ENCODE measurements at places on chromosomes 6 and 20. TPM values are rescaled to one million over a fixed set of nuclear protein-coding genes. Genes with fewer than 3 reads are reported as not detected.

Gene TP53TG5
- total RNA-seq, result not detected

Gene C6orf141
- 0.88 TPM for total RNA-seq

Gene ZNF334
- 19.6 TPM for total RNA-seq

Gene ELOVL2
- total RNA-seq, result 0.09 TPM

Gene TRIM38
- 10.2 TPM for total RNA-seq

Gene CAGE1
- total RNA-seq, result not detected

Gene COL21A1
- total RNA-seq, result 9.0 TPM

DNA sequence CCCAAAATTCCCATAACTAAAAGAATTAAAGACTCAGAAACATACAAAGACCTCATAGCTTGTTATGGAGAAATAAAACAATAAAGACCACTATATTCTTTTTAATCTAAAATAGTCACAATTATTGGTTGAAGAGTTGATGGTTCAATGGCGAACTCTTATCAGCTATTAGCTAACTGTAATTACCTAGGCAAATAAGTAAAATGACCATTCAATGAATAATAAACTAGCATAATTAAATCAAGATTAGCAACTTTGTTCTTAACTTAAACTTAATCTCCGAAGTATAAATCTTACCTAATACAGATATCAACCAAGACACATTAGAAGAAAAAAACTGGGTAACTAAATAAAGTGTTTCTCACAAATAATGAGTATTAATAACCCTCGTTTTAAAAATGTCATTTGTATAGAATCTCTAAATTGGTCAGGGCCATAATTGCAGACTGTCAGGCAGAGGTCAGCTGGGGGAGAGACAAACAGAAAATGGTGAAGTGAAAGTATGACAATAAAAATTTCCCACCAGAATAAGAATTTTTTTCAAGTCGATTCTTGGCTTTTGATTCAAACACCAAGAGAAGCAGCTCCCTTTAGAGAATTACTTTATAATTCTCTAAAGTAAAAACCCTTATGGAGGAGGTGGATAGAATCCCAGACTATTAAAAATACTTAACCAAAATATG lies 1.7 kb downstream of the FKBP5 start:
- no peaks in the 10 kb centered on the region for H3K27me3 ChIP-seq
- DNase-seq, result no peak
- H3K27ac ChIP-seq, result peak overlapping the region; percentile 95
- no peaks in the 10 kb centered on the region for H3K36me3 ChIP-seq
- H3K4me1 ChIP-seq, result no peaks in the 10 kb centered on the region
- H3K4me3 ChIP-seq, result peak overlapping the region; percentile 83

DNA sequence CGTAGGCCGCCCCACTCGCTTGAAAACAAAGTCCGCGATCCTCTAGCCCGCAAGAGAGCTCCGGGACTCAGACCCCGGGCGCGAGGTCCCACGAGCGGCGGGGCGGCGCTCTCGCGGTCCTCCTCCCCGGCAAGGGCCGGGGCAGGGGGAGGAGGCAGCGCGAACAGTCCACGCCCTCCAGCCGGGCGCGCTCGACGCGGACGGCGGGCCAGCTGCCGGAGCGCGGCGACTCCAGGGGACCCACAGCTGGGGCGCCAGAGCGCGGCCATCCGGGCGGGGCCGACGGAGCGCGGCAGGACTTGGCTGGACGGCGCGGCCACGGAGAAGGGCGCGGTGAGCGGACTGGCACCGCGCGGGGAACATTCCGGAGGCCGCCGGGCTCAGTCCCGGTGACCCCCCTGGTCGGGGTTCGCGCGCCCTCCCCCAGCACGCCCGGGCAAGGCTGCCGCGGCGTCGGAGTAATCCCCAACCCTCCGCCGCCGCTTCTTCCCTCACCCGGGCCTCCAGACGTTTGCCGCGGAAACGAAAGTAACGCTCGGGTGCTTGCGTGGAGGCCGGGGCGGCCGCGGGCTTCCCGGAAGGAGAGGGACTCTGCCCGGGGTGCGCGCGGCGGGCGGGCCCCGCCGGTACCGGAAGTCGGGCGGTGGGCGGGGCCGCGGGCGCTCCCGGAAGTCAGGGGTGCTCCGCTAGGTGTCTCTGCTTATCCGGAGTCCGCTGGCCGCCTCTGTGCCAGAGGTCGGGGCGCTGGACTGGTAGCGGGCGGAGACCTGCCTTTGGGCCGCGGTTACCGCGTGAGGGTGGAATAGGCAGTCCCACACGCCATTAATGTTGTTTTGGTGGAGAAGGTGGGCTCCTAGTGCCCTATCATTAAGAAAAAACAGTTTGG lies at the start of gene RIPK1:
TSS of gene RIPK1 (plus strand) at position 166 of the 886 bp plus-strand sequence. CDS start 8,330 bp downstream, outside the sequence.
- H3K27me3 ChIP-seq, result no peaks in the 10 kb centered on the region
- H3K27ac ChIP-seq, result peak within 1 kb of the TSS; percentile 100
- DNase-seq, result peak; percentile 93
- H3K4me1 ChIP-seq, result peaks cover 4% of the 10 kb centered on the region
- peak within 1 kb of the TSS; percentile 61 for H3K4me3 ChIP-seq
- no peaks in the 10 kb centered on the region for H3K36me3 ChIP-seq

DNA sequence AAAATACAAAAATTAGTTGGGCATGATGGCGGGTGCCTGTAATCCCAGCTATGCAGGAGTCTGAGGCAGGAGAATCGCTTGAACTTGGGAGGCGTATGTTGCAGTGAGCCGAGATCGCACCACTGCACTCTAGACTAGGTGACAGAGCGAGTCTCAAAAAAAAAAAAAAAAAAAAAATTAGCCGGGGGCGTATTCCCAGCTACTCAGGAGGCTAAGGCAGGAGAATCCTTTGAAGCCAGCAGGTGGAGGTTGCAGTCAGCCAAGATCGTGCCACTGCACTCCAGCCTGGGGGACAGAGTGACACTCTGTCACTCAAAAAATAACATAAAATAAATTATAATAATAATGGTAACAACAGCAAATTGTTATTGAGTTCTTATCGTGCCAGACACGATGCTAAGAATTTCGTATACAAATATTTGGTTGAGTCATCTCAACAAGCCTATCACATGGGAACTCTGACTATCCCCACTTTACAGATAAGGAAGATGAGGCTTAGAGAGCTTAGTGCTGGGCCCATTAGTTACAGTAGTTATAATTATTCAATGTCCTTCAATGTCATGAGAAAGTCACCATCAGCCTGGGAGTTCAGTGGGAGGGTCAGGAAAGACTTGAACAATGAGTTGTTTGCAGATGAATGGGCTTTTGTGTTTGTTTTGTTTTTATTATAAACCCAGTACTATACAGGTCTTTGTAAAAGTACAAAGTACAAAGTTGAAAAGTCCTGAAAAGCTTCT lies 19.4 kb downstream of the C6orf15 start:
- H3K27ac ChIP-seq, result no peak overlapping the region
- H3K27me3 ChIP-seq, result no peaks in the 10 kb centered on the region
- no peak overlapping the region for H3K4me3 ChIP-seq
- no peaks in the 10 kb centered on the region for H3K36me3 ChIP-seq
- DNase-seq, result no peak

DNA sequence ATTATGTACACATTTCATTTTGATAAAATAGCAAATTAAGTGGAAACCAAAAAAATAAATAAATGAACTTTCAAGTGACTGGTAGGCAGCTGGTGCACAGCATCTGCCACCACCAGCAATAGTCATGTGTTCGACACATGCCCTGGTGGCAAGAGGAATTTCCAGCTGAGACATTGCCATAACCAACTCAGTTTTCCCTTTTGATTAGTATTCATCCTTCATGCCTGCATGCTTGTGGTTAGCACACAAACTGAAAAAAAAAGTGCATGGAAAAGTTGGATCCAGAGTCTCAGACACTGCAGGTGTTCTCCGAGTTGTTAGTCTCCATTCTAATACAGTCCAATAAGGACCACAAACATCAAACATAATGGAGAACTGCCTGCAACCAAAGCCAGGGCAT lies 156.0 kb upstream of the SOX4 start:
- H3K36me3 ChIP-seq, result no peaks in the 10 kb centered on the region
- H3K27ac ChIP-seq, result no peak overlapping the region
- H3K27me3 ChIP-seq, result no peaks in the 10 kb centered on the region
- H3K4me1 ChIP-seq, result peaks cover 4% of the 10 kb centered on the region
- DNase-seq, result no peak
- no peak overlapping the region for H3K4me3 ChIP-seq

DNA sequence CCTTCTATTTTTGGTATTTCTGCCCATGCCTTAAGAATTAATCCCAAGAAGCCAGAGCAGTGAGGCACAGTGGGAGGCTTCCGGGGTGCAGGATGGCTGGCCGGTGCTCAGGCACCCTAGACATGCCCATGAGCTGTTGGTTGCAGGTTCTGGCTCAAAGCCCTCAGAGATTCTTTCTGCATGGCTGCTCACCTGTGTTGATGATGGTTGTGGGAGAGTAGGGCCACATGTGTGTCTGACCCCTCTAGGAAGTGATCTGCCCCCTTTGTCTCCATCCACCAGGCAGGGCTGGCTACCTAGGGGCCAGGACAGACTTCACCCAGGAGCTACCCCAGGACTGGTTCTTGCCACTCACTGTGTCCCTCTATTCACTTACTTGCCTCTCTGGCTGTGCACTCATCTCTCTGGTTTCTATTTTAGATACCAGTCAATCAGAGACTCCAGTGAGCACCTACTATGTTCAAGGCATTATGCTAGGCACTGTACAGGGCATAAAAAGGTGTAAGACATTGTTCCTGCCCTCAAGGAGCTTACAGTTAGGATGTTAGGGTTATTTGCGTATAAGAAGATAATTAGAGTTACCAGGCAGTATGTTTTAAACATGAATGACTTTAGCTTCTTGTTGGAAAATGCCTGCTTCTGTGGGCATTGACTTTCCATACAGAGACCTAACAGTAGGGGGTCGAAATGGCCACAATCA lies 16.8 kb downstream of the CD83 start:
- DNase-seq, result no peak
- no peak overlapping the region for H3K27ac ChIP-seq
- no peaks in the 10 kb centered on the region for H3K36me3 ChIP-seq
- no peak overlapping the region for H3K4me3 ChIP-seq
- H3K4me1 ChIP-seq, result no peaks in the 10 kb centered on the region

DNA sequence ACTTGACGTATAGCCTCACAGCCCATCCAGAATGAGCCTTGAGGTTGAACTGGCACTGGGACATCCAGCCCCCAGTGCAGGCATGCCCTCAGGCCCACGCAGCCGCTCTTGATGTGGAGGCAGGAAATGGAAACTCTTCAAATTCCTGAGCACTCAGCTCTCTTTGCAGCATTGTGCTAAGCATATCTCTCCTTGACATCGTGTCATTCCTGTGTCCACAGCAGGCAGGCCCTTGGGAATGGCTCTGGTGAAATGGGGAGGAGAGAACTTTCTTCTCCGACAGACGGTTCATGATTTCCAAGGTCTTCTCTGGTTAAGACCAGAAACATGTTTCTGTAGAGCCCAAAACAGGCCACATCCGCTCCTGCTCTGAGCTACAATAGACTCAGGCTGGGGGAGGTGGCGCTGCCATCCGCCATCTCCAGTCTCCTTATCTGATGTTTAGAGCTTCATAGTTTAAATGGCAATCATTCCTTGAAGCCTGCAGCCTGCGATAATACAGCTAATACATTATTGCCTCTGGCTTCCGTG lies 248.8 kb downstream of the CDH4 start:
- no peaks in the 10 kb centered on the region for H3K27me3 ChIP-seq
- H3K4me3 ChIP-seq, result no peak overlapping the region
- H3K36me3 ChIP-seq, result no peaks in the 10 kb centered on the region
- H3K27ac ChIP-seq, result no peak overlapping the region

GRCh38 chr6:146295695-146296094 lies 247.9 kb upstream of the RAB32 start:
- H3K36me3 ChIP-seq, result no peaks in the 10 kb centered on the region
- no peaks in the 10 kb centered on the region for H3K4me1 ChIP-seq

- H3K27me3 ChIP-seq, result no peaks in the 10 kb centered on the region
- H3K4me3 ChIP-seq, result no peak overlapping the region
- no peaks in the 10 kb centered on the region for H3K36me3 ChIP-seq
- H3K27ac ChIP-seq, result no peak overlapping the region
Measured at GRCh38 chr6:168105813-168106632, 27.0 kb upstream of the FRMD1 start.

DNA sequence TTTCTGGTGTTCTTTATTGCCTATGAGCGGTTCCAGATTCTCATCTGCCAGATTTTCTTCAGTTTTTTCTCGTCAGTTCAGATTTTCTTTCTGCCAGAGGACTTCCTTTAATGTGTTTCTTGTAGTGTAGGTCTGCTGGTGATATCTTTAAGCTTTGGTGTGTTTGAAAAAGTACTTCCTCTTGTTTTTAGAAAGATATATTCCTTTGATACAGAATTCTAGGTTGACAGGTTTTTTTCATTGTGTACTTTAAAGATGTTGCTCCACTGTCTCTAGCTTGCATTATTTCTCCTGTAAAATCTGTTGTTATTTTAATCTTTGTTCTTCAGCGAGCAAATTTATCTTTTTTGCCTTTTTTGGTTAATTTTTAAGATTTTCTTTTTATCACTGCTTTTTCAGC lies 36.9 kb downstream of the ASXL1 start:
- no peaks in the 10 kb centered on the region for H3K27me3 ChIP-seq
- no peaks in the 10 kb centered on the region for H3K4me1 ChIP-seq
- H3K36me3 ChIP-seq, result no peaks in the 10 kb centered on the region
- no peak overlapping the region for H3K27ac ChIP-seq
- H3K4me3 ChIP-seq, result no peak overlapping the region

GRCh38 chr6:44442236-44442635 lies 54.7 kb downstream of the CDC5L start:
- no peak for DNase-seq
- no peaks in the 10 kb centered on the region for H3K36me3 ChIP-seq
- no peaks in the 10 kb centered on the region for H3K4me1 ChIP-seq
- H3K27ac ChIP-seq, result no peak overlapping the region
- no peak overlapping the region for H3K4me3 ChIP-seq

- H3K4me1 ChIP-seq, result no peaks in the 10 kb centered on the region
- H3K36me3 ChIP-seq, result no peaks in the 10 kb centered on the region
- no peak overlapping the region for H3K27ac ChIP-seq
- no peak overlapping the region for H3K4me3 ChIP-seq
- DNase-seq, result no peak
Measured at GRCh38 chr6:161017766-161018564, 26.4 kb downstream of the MAP3K4 start.
